GM12878 (cell line): ENCODE measurements at places on chromosomes 13 and 19.

DNA sequence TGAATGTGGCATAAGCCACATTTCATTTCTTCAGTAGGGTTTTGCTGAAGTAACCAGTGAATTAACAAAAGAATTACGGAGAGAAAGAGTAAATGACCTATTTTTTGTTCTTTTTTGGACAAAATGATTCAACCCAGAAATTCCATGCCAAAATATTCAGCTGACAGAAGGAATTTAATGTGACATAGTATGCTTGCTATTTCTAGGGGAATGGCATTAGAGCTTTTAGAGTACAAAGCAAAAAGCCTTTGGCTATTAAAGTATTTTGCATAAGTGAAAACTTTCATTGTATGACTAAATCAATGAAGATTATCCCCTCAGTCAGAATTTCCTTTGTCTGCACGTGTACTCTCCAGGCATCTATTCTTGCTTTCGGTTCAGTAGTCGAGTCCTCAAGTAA lies 465.3 kb downstream of the COG6 start:
- H3K4me1 ChIP-seq, result no peaks in the 10 kb centered on the region
- no peaks in the 10 kb centered on the region for H3K36me3 ChIP-seq
- H3K27me3 ChIP-seq, result 0 out of 2 replicates have a peak, but pooled peaks cover 2% of the 10 kb centered on the region
- DNase-seq, result no peak
- H3K27ac ChIP-seq, result no peak overlapping the region

DNA sequence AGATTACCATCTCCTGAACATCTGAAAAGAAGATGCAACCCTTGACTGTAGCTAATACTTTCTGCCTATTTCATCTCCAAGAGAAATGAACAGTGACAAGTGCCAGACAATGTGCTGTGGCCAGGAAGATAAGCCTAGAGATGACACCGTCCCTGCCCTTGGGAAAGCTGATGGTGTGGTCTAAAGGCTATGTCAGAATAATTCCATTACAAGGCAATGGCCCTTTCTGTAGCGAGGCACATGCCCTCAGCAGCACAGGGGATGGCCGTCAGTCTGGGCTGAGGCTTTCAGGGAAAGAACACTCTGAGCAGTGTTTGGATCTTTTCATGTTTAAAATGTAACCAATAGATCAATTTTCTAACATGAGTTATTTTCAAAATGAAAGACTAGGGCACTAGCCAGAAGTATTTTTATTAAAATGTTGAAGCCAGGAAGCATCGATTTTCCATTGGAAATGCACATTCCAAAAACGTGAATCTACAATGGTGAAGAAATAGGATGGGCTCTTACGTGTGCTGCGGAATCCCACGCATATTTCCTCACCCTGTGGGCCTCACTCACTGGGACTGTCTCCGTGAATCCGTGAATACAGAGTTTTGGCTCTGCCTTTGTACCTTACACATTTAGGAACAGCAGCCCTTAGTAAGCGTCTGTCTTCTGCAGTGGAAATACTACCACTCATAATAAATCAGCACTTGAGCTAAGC lies 22.0 kb downstream of the COL4A1 start:
- no peaks in the 10 kb centered on the region for H3K36me3 ChIP-seq
- H3K4me1 ChIP-seq, result no peaks in the 10 kb centered on the region
- no peak overlapping the region for H3K4me3 ChIP-seq
- H3K27me3 ChIP-seq, result no peaks in the 10 kb centered on the region

- H3K4me1 ChIP-seq, result no peaks in the 10 kb centered on the region
- no peaks in the 10 kb centered on the region for H3K27me3 ChIP-seq
- no peak overlapping the region for H3K4me3 ChIP-seq
- no peak overlapping the region for H3K27ac ChIP-seq
These were observed 1564.2 kb upstream of the MIR17HG start for GRCh38 chr13:89783221-89783755.

DNA sequence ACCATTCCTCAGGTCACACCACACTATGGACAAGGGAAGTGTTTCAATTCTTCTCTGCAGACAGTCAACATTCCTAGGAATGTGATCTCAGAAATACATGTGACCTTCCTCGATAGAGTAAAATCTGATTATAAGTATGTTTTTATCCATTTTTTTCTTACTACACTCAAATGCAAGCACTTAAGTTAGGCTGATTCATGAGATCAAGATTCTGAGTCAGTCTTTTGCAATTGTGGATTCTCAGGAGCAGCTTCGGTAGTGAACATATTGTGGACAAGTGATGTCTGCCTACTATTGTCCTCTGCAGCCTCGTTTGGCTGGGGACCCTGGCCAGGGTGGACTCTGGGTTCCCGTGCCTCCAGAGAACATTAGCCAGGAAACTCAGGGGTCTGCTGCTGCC lies 3.2 kb downstream of the SERPINE3 start:
- no peaks in the 10 kb centered on the region for H3K27me3 ChIP-seq
- H3K36me3 ChIP-seq, result no peaks in the 10 kb centered on the region
- no peak overlapping the region for H3K4me3 ChIP-seq
- H3K27ac ChIP-seq, result no peak overlapping the region

DNA sequence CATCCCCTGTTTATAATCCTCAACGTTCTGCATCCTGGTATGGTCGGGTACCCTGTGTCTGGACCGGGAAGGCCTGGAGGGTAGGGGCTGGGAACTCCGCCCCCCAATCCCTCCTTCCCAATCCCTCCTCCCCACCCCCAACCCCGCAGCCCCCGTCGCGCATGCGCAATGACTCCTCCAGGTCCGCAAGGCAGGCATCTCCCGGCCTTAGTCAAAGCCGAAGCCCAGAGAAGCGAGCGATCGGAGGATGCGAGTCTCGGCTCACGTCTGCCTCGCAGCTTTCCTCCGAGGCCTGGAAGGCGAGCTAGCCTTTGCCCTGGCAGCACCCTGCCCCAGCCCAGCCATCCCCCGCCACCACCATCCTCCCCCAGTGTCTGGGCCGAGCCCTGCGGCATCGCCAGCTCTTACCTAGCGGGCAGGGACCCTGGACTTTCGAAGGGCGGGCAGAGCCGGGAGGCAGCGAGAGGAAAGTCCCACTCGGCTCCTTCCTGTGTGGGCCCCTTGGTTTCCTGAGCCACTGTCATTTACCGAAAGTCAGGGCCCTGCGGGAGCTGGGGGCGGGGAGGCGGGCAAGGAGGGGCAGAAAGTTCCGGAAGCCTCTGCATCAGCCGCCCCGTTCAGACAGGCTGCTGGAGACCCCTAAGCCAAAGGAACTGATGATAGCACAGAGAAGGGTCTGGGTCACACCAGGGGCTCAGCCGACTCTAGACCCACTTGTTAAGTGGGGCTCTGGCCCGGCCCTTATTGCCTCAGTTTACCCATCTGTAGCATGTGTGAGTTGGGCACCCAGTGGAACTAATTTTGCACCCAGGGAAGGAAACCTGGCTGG lies at the start of gene JAK3:
JAK3 (minus strand) TSS at position 445 of the 829 bp plus-strand sequence. CDS start 3,565 bp downstream, outside the sequence.
- H3K27me3 ChIP-seq, result no peaks in the 10 kb centered on the region
- DNase-seq, result peak; percentile 77
- peaks cover 36% of the 10 kb centered on the region for H3K4me1 ChIP-seq
- H3K36me3 ChIP-seq, result peaks cover 9% of the 10 kb centered on the region
- H3K27ac ChIP-seq, result peak within 1 kb of the TSS; percentile 71

DNA sequence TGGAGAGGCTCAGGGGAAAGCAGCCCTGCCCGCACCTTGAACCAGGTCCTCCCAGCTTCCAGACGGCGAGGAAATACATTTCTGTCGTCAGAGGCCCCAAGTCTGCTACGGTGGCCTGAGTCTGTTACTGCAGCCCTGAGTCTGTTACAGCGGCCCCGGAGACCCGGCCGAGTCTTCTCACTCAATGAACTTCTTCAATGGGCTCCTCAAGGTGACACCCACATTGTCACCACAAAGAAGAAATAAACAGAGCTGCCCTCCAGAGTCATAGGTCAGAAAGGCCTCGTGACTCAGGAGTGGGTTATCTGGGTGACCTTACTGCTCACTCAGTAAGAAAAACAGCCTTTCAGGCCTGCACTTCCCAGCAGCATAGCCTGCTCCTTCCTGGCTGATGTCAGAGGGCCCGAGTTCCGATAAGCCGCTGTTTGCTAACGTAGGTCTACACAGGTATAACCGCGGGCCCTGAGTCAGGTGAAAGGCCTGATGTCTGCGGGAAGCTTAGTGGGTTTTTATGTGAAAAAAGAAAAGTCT lies 66.9 kb upstream of the TM9SF2 start:
- no peak for DNase-seq
- H3K27ac ChIP-seq, result peak overlapping the region; percentile 99

GRCh38 chr19:11444059-11444458 lies 8.6 kb downstream of the PRKCSH start:
- H3K36me3 ChIP-seq, result peaks cover 40% of the 10 kb centered on the region
- 0 out of 2 replicates have a peak, but pooled peaks cover under 1% of the 10 kb centered on the region for H3K4me1 ChIP-seq
- H3K27ac ChIP-seq, result no peak overlapping the region
- DNase-seq, result no peak
- no peak overlapping the region for H3K4me3 ChIP-seq

DNA sequence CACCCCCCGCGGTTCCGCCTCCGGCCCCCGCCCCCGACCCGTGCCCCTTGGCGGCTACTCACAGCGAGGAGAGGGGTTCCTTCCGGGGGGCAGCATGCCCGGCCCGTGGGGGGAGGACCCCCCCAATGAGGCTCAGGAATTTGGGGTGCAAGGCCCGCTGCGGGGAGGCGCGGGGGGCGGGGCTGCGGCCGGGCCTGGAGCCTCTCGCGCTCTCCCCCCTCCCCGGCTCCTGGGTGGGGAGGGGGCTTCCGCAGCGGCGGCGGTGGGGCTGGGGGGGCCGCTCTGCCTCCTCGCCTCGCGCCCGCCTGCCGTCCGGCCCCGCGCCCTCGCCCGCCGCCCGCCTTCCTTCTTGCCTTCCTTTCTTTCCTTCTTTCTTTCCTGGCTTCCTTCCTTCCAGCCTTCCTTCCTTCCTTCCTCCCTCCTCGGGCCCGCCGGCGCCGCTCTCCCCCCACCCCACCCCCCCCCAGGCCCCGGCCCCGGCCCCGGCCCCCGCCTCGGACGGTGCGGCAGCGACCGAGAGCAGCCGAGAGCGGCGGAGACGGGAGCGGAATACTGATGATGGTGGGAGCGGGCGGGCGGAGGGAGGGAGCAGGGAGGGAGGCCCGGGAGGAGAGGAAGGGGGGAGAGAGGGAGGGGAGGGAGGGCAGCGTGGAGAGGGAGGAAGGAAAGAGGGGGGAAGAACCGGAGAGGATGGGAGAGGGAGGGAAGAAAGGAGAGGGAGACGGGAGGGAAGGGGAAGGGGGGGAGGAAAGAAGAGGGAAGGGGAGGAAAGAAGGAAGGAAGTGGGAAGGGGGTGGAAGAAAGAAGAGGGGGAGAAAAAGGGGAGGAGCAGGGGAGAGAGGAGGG lies at the start of gene LRRC4B:
LRRC4B (minus strand) TSS at position 554 of the 846 bp plus-strand sequence. CDS start 19,597 bp downstream, outside the sequence.
- no peaks in the 10 kb centered on the region for H3K36me3 ChIP-seq
- no peak for DNase-seq
- peaks cover 7% of the 10 kb centered on the region for H3K4me1 ChIP-seq
- no peak within 1 kb of the TSS for H3K27ac ChIP-seq
- H3K4me3 ChIP-seq, result no peak within 1 kb of the TSS
- H3K27me3 ChIP-seq, result peaks cover 13% of the 10 kb centered on the region

DNA sequence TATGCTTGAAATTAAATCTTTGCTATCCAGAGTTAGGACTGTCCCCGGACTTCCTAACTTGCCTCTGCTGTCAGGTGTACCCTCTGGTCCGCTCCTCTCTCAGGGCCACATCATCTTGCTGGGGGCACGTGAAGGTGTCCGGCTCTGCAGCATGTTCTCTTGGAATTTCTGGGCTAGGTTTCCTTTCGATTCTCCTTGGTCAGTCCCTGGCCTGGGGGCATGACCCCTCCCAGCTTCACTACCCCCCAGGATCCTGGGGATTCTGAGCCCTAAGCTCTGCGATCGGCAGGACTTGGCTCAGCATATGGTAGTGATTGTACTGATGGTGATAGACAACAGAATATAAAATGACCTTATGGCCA lies 5.1 kb upstream of the GPI start:
- H3K27ac ChIP-seq, result peak overlapping the region; percentile 90
- H3K36me3 ChIP-seq, result no peaks in the 10 kb centered on the region
- H3K27me3 ChIP-seq, result no peaks in the 10 kb centered on the region
- no peak for DNase-seq
- peaks cover 21% of the 10 kb centered on the region for H3K4me1 ChIP-seq
